DND-41 (cell line): ENCODE measurements at places on chromosomes 12 and 14.

GRCh38 chr14:80664576-80664975 lies 277.0 kb downstream of the CEP128 start:
- DNase-seq, result no peak

- no peak for DNase-seq
Measured at GRCh38 chr14:94382716-94383596, 5.4 kb downstream of the SERPINA1 start.

GRCh38 chr14:92880851-92881250 lies 42.1 kb upstream of the CHGA start:
- no peak for DNase-seq

GRCh38 chr12:121637231-121637914 lies 11.0 kb downstream of the ORAI1 start:
- DNase-seq, result peak; percentile 68

DNA sequence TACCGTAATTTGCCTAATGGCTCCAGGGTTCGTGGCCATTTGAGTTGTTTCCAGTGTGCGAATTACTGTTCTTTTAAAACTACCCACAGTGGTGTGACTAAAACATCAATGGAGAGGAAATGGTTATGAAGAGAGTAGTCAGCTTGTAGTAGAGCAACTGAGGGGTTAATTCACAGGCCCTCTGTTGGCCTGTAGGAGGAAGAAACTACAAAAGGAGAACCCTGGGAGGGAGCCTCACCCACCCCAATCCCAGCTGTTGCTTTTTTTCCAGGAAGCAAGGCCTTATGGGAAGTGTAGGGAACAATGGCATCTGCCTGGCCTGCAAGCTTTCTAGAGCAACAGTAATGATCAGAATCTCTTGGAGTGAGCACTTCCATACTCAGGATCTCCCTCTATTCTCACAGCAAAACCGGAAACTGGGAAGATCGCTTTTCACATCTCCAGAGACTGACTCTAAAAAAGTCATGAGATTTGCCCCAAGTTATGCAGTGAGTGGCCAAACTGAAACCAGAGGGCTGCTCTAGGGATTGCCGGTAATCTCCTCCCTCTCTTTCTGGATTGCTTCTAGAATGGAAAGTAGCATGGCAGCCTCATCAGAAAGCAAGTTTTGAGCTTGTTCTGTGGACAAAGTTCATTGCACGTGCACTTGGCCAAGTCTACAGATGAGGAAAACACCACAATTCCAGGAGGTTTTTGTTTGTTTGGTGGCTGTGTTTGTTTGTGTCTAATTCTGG lies 125.3 kb upstream of the PWP1 start:
- DNase-seq, result no peak

DNA sequence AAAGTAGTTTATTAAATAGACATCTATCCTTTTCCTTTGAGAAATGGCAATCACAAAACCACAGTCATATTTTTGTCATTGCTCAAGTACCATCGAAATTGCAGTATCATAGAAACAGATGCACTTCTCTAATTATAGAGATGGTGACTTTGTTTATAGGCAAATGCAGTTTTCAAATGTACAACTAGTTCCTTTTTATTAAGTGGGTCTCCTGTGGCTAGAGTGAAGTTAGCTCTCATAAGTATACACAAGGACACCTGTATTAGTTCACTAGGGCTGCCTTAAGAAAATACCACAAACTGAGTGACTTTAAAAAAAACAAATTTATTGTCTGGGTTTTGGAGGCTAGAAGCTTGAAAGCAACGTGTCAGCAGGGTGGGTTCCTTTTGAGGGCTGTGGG lies 62.8 kb downstream of the OTOGL start:
- no peak for DNase-seq

DNA sequence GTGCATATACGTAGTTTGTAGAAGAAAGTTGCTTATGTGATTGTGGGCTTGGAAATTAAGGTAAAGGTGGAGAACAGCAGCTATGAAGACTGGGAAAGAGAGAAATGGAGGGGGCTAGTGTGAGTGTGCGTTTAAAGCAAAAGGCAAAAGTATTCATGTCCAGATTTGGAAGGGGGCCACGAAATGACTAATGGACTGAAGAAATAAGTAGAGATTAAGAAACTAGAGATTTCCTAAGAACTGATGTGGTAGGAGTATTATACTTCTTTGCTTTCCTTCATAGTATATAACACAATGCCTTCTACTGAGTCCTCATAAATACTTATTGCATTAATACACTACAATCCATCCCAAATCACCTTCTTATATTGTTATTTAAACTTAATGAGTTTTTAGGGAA lies 298.6 kb upstream of the NOVA1 start:
- no peak for DNase-seq

- no peak for DNase-seq
Measured at GRCh38 chr14:104328607-104329006, 190.2 kb downstream of the KIF26A start.

GRCh38 chr12:117738233-117738632 lies 230.6 kb downstream of the KSR2 start:
- DNase-seq, result no peak

DNA sequence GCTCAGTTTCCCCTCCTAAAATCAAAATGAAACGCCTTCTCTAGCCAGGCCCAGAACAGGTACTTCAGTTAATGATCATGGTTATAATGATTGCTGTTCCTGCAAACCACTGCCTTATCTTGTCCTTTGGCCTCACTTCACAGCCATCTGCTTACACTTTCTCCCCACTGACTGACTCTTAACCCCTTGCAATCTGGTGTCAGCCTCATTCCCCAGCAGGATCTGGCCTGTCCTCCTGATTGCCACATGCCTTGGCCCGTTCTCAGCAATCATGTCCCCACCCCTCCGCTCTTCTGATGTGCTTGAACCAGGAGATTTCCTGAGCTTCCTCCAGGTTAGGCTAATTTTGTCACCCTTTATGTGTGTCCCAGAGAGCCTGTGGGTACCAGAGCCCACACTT lies 64.5 kb downstream of the KCNA1 start:
- DNase-seq, result no peak

GRCh38 chr12:122449317-122449716 lies 26.8 kb upstream of the CLIP1 start:
- DNase-seq, result no peak
